LHCN-M2 (cell line): ENCODE measurements at places on chromosomes 4 and X. TPM values are rescaled to one million over a fixed set of nuclear protein-coding genes. Genes with fewer than 3 reads are reported as not detected.

The TRIM61 gene
- not detected in 2 replicates for total RNA-seq

The GYG2 gene
- total RNA-seq, result 2.4 and 3.1 TPM in 2 replicates

The MAOB gene
- not detected in 2 replicates for total RNA-seq

The EFHC2 gene
- 0.17 TPM in 1 of 2 replicates, not detected in the other for total RNA-seq

The OTOP1 gene
- total RNA-seq, result not detected in 2 replicates

The MAGEE2 gene
- total RNA-seq, result not detected in 2 replicates
